ENCODE measurements at places on chromosomes 6 and 20. TPM values are rescaled to one million over a fixed set of nuclear protein-coding genes. Genes with fewer than 3 reads are reported as not detected.
A peak's percentile ranks its signal among the peaks of the same experiment; 100 is the strongest.

BPIFB2 gene
- total RNA-seq, result not detected

GRCh38 chr6:51028276-51028675 lies 209.6 kb downstream of the TFAP2B start:
- DNase-seq, result no peak

- no peak for DNase-seq
Observed at GRCh38 chr6:20188630-20189075, 23.6 kb downstream of the MBOAT1 start.

GRCh38 chr6:144920391-144920961 lies 635.3 kb downstream of the UTRN start:
- DNase-seq, result no peak

DNA sequence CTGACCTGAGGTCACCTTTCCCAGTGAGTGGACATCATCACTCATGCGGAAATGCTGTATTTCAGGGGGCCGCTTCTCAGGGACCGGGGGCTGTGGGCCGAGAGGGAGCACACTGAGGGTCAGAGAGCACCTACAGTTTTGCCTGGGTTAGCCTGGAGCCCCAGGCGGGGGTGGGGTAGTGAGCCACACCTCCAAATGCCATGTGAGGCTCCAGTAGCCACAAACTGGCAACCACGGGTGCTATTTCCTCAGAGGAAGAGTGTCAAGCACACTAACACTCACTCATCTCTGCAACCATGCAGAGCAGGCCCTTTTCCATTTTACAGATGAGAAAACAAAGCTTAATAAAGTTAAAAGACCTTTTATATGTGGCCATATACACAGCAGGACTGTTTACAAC lies 4.7 kb downstream of the EHMT2 start:
- no peak for DNase-seq

DEFB132 gene
- not detected for total RNA-seq

DNA sequence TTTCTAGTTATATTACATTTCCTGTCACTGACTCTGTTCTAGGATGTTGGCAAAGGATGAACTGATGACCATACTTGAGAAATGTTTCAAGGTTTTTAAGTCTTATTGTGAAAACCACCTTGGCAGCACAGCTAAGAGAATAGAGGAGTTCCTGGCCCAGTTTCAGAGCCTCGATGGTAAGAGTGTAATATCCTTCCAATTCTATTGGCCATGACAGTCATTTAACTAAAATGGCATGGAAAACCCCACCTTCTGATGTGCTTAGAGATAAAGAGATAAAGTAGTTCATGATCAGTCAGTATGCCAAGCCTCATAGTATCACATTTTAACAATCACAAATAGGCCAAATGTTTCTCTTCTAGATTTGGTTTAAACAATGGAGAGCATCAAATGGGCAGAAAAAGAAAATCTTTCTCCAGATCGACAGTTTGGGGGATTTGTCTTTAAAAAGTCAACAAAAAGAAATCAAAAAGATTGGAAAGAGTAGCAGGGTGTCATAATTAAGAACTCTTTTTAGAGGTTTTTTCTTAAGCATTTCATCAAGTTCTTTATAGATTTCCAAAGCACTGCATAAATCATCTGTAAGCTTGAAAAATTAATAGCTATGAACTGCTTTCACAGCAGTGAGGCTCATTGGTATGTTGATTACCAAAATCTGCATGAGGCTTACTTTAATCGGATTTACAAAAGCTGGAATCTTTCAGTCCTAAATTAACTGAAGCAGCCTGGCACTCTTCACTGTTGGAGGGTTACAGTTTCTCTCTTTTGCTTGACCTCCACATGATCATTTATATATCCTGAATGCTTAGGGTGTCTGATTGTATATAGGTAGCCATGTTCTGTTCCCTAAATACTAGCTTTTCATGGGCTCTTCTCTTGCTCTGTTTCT lies 48.7 kb downstream of the AKIRIN2 start:
- DNase-seq, result no peak

DNA sequence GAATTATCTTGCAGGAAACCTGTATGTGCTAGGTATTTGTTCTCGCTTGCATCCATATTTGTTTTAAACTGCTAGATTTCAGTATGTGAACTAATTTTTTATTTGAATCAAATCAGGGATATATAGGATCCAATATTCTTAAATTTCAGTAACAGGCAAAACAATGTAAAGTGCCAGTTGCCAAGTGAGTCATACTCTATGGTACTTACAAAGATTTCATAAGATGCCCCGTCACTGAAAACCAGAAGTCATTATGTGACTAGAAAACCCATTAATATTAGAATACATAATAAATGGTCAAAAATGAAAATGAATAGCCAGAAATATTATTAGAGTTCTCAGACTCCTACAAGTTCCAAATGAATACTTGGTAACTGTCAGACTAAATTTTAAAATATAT lies 481.2 kb downstream of the TFAP2A start:
- DNase-seq, result no peak

DNA sequence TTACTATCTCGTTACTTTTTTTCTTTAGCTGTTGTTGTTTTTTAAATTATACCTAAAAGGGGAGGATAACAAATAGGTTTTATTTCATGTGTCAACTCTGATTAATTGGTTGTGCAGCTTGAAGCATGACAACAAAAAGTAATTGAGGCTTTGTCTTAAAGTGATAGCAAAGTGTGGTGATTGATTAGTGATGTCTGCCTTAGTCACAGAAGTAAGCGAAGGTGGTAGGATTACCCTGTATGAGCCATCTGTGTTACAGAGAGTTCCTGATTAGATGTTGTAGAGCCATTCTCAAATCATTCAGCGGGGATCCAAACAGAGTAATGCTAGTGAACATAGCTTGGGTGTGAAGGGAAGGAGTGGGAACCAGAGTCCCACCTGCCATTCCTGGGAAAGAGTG lies 14.4 kb upstream of the MRPS10 start:
- DNase-seq, result no peak

HM13 gene
- 118 TPM for total RNA-seq

DNA sequence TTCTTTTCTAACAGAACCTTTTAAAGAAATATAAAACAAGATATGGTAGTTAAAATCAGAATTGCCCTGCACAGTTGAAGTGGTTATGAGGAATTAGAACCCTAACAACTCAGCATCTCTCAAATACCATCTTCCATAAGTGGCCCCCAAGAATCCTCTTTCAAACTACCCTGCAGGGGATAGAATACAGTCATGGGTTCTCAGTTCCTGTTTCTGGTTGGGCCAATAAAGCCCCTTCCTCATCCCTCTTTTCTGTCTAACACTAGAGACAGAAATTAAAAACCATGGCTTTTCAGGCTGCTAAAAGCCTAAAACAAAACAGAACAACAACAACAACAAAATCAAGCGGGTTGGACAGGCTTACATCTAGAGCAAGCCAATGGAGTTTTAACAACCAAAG lies 6.7 kb upstream of the LCA5 start:
- no peak for DNase-seq

- peak; percentile 89 for DNase-seq
Observed at GRCh38 chr6:75204959-75205775, 686 bp downstream of the COL12A1 start.

- no peak for DNase-seq
Observed at GRCh38 chr6:145567684-145568252, 167.6 kb downstream of the EPM2A start.

DNA sequence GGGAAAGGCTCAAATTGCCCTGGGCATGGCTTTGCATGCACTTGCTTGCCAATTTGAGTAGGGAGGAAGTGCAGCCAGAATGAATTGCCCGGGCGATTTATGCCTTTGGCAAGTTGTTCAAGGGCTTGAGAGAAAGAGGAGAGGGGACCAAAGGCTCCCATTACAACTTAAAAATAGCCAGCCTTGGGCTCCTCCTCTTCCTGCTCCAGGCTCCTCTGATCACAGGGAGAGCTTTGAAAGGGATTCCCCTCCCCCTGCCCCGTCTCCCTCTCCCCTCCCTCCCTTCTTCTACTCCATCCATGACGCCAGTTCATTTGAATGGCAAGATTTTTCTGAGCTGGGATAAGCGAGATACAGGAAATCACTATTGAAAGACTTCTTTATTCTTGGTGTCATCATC lies 304.9 kb upstream of the JAG1 start:
- DNase-seq, result no peak

DNA sequence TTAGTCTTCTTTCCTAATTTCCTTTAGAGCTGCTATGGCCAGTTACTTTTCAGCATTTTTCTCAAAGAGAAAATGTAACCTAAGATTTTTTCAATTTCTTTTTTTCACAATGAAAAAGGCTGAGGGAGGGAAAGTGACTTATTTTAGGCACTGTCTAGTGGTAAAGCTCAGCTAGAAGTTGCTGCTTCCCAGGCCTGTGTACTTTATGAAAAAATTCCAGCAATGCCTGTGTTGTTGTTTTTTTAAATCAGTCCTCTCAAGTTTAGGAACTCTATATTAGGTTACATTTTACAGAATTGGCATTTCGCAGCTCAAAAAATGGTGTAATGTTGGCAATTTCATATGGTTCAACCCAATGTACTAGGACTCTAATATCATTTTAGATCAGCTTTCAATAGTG lies 269.6 kb downstream of the ARID1B start:
- DNase-seq, result no peak

GRCh38 chr20:62368392-62368975 lies 1.4 kb upstream of the LAMA5 start:
- DNase-seq, result no peak

GRCh38 chr6:157648561-157648960 lies 174.5 kb upstream of the SNX9 start:
- no peak for DNase-seq

CFAP206 gene
- not detected for total RNA-seq

- no peak for DNase-seq
Observed at GRCh38 chr6:116475141-116475540, 14.0 kb downstream of the CALHM6 start.

- DNase-seq, result no peak
Observed at GRCh38 chr6:106547601-106548453, 81.5 kb downstream of the RTN4IP1 start.

MYBL2 gene
- total RNA-seq, result 0.24 TPM

DNA sequence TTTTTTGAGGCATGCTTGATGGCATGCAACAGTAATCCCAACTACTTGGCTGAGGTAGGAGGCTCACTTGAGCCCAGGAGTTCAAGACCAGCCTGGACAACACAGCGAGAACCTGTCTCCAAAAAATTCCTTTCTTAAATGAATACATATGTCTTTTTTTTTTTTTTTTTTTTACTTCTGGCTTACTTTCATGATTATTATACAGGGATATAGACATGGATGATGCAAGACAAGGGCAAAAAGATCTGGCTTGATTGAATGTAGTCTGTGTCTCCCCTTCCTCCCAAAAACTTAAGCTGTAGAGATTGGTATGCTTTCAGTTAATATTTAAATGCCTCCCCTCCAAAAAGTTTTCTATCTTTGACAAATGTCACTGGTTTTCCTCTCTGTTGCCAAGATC lies 7.6 kb downstream of the SNX3 start:
- DNase-seq, result no peak

PSORS1C2 gene
- total RNA-seq, result not detected

DNA sequence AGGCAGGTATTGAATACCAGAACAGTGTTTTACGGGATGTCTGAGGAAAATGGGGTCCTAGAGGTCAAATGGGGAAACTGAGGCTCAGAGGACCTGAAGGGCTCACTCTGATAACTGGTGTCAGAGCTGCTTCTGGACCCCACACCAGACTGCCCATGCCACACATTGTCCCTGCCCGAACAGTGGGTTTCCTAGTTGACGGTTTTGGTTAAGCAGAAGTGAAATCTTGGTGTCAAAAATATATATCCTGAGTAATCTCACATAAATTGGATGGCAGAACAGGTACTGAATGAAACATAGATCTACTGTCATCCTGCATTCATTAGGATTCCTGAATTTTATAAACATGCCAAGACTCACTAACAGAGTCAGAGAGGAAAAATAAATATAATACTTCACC lies 16.3 kb downstream of the NOX3 start:
- no peak for DNase-seq

SLC24A3 gene
- 25.3 TPM for total RNA-seq

GRCh38 chr20:45971425-45971674 lies 653 bp downstream of the ZNF335 start:
- DNase-seq, result no peak

DNA sequence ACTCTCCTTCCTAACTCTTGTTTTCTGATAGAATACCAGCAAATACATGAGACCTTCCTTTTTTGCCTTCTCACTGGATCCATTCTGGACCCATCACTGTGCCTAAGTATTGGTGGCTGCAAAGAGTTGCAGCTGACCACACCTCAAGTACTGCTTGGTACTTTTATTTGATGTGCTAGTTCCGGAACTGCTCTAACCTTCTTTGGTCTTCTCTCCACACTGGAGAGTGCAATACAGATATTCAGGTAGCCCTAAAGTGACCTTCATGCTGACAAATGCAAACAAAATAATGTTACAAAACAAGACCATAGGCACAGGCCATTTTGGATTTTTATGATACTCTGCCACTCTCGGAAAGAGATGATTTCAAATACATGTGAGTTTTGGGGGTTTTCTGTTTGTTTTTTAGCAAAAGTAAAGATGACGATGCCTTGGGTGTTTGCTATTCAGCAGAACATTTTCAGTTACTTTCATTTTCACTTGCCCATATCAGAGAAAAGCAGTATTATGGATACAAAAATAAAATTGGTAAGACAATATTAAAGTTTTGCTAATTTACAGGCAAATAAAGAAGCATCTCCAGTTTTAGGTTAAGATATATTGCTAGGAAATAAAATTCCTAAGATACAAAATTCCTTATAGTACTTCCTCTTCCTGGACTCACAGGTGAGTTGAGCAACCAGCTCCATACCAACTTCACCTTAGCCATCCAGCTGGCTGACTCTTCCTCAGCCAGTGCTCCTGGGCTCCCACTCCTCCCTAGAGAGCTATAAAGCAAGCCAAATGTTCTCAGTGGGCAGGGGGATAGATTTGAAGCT lies 42.0 kb downstream of the PTPRK start:
- no peak for DNase-seq

Data from posterior vena cava (tissue), 2 donors.